ENCODE measurements at places on chromosomes 16 and 17. TPM values are rescaled to one million over a fixed set of nuclear protein-coding genes. Genes with fewer than 3 reads are reported as not detected.

DNA sequence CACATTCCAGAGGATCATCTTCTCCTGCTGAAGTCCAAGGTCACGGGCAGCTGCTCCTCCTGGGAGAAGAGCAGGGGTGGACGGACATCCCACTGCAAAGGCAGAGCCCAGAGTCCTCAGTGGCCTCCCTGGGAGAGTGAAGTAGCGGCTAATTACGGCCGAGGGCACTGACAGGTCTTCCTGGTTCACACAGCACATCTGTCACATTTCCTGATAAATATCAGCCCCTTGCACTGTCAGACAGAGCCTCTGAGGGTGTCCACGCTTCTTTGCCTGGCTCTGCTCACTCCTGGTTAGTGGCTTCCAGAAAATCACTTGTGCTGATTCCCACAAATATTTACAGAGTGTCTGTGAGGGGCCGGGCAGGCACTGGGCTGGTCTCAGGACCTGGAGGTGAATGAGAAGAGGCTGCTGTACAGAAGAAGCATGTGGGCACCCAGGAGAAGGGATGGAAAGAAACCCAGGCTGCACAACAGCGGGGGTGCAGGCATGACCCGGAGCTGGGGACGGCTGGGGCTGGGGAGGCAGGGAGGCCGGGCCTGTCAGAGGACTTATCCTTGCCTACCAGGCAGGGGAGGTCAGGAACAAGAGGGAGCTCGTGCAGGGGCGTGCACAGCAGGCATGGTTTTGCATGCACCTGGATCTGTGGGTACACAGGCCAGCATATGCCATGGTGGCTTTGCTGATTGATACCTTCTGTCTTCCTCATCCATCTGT is 258.2 kb upstream of the TNRC6C start:
- no peaks in the 10 kb centered on the region for H3K4me1 ChIP-seq
- H3K4me3 ChIP-seq: no peak overlapping the region
- no peak overlapping the region for H3K27ac ChIP-seq
- H3K27me3 ChIP-seq: no peaks in the 10 kb centered on the region

GRCh38 chr17:12118617-12119016 is 97.9 kb downstream of the MAP2K4 start:
- H3K27ac ChIP-seq: no peak overlapping the region
- H3K36me3 ChIP-seq: peaks cover 29% of the 10 kb centered on the region
- no peak overlapping the region for H3K4me3 ChIP-seq
- H3K27me3 ChIP-seq: no peaks in the 10 kb centered on the region
- DNase-seq: no peak

DNA sequence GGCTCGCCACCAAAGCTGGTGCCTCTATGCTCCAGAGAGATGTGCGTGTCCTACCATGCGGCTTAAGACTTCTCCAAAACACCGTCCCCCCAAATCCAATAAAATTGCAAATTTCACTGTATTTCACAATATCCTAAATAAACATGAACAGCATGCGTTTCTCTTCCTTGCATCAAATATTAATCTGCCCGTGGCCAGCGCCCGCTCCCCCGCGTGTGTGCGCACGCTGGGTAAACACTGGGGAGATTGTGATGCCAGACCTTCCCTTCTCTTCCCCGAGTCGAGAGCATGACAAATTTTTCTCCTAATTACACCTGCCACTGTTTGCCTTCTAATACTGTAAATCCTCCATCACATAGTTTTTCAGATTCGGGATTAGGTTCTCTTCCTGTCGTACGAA is 148.1 kb downstream of the MRM1 start:
- H3K36me3 ChIP-seq: no peaks in the 10 kb centered on the region
- DNase-seq: no peak
- no peak overlapping the region for H3K4me3 ChIP-seq
- H3K27ac ChIP-seq: no peak overlapping the region
- no peaks in the 10 kb centered on the region for H3K27me3 ChIP-seq

- DNase-seq: no peak
- H3K4me1 ChIP-seq: peaks cover 14% of the 10 kb centered on the region
- H3K36me3 ChIP-seq: peaks cover 29% of the 10 kb centered on the region
- H3K27ac ChIP-seq: no peak overlapping the region
- H3K27me3 ChIP-seq: no peaks in the 10 kb centered on the region
Measured at GRCh38 chr17:67160791-67161190, 84.2 kb downstream of the HELZ start.

DNA sequence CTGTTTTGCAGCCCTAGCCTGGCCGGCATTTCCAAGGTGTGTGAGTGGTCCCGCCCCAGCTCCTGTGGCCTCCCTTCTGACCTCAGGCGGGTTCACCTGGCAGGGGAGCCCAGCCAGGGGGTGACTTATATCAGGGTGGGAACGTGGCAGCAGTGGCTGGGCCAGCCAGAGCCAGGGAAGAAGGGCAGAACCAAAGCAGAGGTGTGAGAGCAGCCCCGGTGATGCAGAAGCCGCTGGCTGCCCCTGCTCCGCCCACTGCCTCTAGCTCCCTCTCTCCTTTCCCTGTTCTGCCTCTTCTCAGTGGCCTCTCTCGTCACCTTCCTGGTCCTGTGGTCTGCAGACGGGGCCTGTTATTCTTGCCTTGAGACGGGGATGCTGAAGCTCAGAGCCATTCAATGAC is 12.1 kb downstream of the MGAT5B start:
- H3K4me1 ChIP-seq: no peaks in the 10 kb centered on the region
- no peak overlapping the region for H3K4me3 ChIP-seq
- H3K27ac ChIP-seq: no peak overlapping the region
- no peaks in the 10 kb centered on the region for H3K27me3 ChIP-seq
- no peaks in the 10 kb centered on the region for H3K36me3 ChIP-seq

DNA sequence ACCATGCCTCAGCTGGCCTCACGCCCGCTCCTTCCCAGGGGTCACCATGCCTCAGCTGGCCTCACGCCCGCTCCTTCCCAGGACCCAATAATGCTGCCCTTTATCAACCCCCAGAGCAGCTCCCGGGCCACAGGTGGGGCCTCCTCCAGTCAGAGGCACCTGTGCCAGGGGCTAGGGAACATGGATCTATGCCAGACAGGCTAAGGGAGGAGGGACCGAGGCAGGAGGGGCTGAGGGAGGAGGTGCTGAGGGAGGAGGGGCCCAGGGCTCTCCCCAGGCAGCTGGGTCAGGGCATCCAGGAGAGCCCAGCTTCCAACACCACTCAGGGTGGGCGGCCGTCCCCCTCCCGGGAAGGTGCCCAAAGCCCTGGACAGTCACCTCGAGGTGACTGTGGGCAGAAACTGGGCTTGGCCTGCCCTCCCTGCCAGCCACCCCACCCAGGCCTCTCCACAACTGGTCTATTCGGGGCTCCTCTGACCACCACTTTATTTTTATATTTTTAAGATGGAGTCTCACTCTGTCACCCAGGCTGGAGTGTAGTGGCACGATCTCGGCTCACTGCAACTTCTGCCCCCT is 19.4 kb downstream of the UTS2R start:
- H3K4me3 ChIP-seq: no peak overlapping the region
- H3K4me1 ChIP-seq: no peaks in the 10 kb centered on the region
- H3K27ac ChIP-seq: no peak overlapping the region
- no peaks in the 10 kb centered on the region for H3K27me3 ChIP-seq

DNA sequence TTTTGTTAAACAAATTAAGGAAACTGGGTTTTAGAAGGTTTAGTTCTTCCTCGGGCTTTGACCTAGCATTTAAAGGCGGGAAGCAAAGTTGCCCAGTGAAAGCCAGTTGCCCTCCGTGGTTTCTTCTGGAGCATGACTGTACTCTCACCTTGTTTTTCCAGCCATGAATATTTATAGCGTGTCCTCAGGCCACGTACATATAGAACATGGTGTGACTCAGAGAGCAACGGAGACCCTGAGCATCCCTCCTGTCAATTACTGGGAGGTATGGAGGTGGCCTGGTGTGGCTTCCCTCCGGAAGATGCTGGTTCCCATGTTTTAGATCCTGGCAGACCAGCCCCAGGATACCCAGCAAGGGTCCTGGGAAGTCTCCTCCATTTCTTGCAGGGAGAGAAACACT is 48.4 kb downstream of the AKAP1 start:
- DNase-seq: no peak
- H3K4me1 ChIP-seq: no peaks in the 10 kb centered on the region
- no peaks in the 10 kb centered on the region for H3K36me3 ChIP-seq
- no peaks in the 10 kb centered on the region for H3K27me3 ChIP-seq
- H3K4me3 ChIP-seq: no peak overlapping the region
- no peak overlapping the region for H3K27ac ChIP-seq

GRCh38 chr16:54602666-54603065 is 316.1 kb upstream of the IRX3 start:
- no peak overlapping the region for H3K4me3 ChIP-seq
- no peaks in the 10 kb centered on the region for H3K36me3 ChIP-seq
- H3K27me3 ChIP-seq: no peaks in the 10 kb centered on the region
- no peak for DNase-seq

GRCh38 chr17:64384253-64385186 is 6.1 kb downstream of the PECAM1 start:
- no peaks in the 10 kb centered on the region for H3K27me3 ChIP-seq
- no peaks in the 10 kb centered on the region for H3K36me3 ChIP-seq
- no peak overlapping the region for H3K4me3 ChIP-seq
- no peak for DNase-seq
- no peak overlapping the region for H3K27ac ChIP-seq

- no peak for DNase-seq
- H3K36me3 ChIP-seq: no peaks in the 10 kb centered on the region
- no peaks in the 10 kb centered on the region for H3K27me3 ChIP-seq
- peaks cover 9% of the 10 kb centered on the region for H3K4me1 ChIP-seq
- no peak overlapping the region for H3K4me3 ChIP-seq
- H3K27ac ChIP-seq: no peak overlapping the region
Measured at GRCh38 chr17:27888067-27888466, 5.1 kb downstream of the LYRM9 start.

The UNC45B gene
- polyA plus RNA-seq: 0.13 TPM

The SLC35G3 gene
- not detected for polyA plus RNA-seq

The RAC3 gene
- not detected for polyA plus RNA-seq

The KRTAP4-6 gene
- 0.24 TPM for polyA plus RNA-seq

The TIMP2 gene
- polyA plus RNA-seq: not detected

The ACSM2A gene
- not detected for polyA plus RNA-seq

The MAP2K6 gene
- 14.5 TPM for polyA plus RNA-seq

The CHST5 gene
- not detected for polyA plus RNA-seq
